ENCODE measurements at places on chromosomes 1 and 21.

GRCh38 chr1:31932491-31933316, 5.5 kb downstream of the PTP4A2 start:
- DNase-seq = no peak

DNA sequence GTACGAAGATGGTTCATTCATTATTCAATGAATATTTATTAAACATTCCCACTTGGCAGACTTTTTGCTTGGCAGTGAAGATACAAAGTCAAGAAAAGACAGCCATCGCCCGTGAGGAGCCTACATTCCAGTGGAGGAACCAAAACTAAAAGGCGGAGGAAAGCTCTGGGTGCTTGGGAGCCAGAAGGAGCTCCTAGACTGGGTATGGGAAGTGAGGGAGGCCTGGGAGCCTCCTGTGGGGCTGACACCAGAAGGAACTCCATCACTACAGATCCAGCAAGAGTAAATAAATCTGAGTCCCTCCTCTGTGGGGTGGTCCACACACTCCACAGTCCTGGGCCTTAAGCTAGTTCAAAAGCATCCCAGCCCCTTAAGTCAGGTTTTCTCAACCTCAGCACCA, 14.9 kb downstream of the RNASEL start:
- DNase-seq = no peak

- DNase-seq = no peak
Measured at GRCh38 chr1:233730809-233731208, 116.9 kb downstream of the KCNK1 start.

DNA sequence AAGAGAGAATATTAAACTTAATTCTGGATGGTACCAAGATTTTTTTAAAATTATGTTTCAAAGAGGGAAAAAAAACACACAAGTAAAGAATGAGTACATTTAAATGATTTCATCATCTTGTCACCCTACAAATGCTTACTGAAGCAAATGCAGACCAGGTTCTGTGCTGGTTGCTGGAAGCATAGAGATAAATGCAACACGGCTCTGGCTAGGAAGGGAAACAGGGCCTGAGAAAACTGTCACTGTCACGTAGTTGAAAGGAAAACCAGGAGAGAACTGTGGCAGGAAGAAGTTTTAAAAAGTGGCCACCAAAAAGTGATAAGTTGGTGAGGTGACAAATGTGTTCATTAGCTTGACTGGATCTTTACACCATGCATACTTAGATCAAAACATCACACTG, 336.9 kb upstream of the NFIA start:
- no peak for DNase-seq

DNA sequence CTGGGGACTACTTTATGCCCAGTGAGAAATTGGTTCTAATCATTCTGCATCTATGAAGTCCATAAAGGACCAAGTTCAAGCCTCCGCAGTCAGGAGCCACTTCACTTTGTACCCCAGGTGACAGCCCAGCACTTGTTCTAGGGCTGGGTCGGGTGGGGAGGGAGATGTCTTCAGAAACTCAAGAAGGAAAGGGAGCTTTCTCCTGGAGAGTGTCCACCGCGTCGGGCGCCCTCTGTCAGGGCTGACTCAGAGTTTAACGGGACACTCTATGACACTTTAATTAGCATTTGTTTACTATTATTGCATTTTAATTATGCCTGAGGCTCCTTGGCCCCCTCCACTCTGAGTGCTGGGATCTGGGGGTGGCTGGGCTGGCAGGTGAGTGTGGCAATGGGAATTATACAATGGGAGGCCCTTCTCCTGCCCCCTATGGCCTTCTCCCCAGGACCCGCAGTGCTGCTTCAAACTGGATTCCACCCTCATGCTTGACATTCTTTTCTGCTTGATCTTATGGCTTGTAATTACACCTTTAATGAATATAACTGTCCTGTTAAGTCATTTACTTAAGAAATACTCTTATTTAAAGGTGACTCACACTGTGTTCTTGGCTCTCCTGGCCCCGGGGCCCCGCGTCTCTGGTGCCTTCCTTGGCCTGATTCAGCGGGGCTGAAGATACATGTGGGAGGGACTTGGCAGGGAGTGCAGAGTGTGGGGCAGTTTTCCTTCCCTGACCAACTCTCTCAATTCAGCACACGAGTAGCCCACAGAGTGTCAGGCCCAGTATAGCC, 136.6 kb downstream of the PLXNA2 start:
- no peak for DNase-seq

DNA sequence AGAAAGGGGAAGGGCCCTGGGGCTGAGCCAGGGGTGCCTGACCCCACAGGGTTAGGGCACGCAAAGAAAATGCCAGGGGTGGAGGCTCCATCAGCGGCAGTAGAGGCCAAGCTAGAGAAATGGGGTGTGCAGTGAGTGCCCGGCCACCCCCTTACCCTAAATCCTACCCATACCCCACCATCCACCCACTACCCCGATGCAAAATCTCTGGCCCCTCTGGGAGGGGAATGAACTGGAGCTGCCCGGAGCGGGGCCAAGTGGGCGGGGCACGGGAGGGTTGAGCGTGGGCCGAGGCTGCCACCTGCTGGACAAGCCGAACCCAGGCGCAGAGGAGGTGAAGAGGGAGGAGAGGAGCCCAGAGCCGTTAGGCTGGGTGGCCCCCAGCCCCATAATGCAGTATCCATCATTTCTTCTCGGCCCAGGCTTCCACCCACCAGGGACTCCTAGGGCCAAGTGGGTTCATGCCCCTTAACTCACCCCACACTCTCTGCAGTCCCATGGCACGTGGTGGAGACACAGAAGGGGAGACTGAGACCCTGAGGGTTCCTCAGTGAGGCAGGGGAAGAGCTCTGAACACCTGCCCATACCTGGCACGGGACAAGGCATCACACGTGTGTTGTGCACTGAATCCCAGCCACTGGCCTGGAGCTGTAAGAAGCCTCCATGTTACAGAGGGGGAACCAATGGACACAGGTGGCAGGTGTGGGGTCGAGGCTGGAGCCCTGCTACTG, 1.4 kb upstream of the C1QC start:
- peak; percentile 84 for DNase-seq

- DNase-seq = no peak
Measured at GRCh38 chr1:158819461-158820443, 11.4 kb upstream of the MNDA start.

DNA sequence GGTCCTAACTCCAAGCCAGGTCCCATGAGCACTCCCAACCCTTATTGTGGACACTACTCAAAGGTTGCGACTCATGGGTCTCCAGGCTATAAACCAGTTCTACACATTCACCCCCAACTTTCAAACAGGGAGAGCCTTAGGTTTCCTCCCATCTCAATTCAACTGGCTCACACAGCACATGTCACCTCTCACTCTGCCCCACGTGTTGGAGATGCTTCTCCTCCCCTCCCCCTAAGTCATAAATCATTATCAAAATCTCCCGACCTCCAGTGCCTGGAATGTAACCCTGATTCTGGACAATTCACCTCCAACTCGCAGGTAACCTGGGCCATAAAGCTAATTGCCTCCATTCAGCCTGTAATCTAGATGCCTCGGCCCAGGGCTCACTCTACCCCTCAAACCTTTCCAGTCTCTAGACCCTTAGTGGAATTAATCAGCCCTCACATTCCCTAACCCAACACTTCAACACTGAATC, 595 bp downstream of the AK2 start:
- DNase-seq = no peak

DNA sequence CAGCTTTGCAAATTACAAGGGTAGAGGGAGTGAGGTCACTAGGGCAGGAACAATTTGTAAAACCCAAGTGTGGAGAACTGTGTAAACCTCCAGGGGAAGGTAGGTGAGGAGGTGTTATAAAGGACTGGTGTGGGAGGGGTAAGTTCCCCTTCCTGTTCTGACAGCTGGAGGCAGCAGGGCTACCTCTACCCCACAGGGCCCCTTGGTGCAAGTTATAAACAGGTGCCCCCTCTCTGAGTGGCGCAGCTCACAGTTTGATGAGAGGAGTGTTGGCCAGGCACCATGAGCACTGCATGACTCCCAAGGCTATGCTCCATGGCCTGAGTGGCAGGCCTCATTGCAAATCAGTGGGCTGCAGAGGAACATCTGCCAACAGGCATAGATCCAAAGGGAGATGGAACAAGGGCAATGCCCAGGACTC, 41.0 kb downstream of the MFSD2A start:
- no peak for DNase-seq

- no peak for DNase-seq
Measured at GRCh38 chr1:181674617-181675016, 191.3 kb downstream of the CACNA1E start.
